ENCODE measurements at places on chromosomes 6 and 20. TPM values are rescaled to one million over a fixed set of nuclear protein-coding genes. Genes with fewer than 3 reads are reported as not detected.
A peak's percentile ranks its signal among the peaks of the same experiment; 100 is the strongest.

Gene SERINC1
- 177 TPM for total RNA-seq

Gene CTCFL
- total RNA-seq: not detected

Gene CD93
- total RNA-seq: 35.7 TPM

Gene SLC35A1
- total RNA-seq: 8.2 TPM

Gene RAB5IF
- total RNA-seq: 77.3 TPM

Gene ULBP2
- not detected for total RNA-seq

Gene ABHD16B
- total RNA-seq: not detected

DNA sequence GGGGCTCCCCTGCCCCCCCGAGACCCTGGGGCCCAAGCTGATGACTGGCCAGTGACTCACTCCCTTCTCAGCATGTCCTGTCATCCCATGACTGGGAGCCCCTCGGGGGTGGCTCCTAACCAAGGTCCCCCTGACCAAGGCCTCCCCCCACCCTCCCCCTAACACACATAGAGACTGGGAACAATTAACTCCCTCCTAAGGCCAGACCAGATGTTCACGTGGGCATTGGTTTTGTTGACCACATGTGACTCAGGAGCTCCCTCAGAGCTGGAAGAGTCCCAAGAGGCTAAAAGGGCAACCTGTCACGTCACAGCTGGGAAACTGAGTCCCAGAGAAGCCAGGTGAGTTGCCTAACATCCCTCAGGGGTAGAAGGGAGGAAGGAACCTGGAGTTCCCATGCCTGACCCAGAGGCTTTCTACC, 10.6 kb upstream of the CCN5 start:
- no peaks in the 10 kb centered on the region for H3K36me3 ChIP-seq
- peaks cover 36% of the 10 kb centered on the region for H3K4me1 ChIP-seq
- H3K27ac ChIP-seq: no peak overlapping the region
- H3K27me3 ChIP-seq: no peaks in the 10 kb centered on the region
- peak; percentile 54 for DNase-seq

GRCh38 chr6:79717989-79718388, 86.9 kb downstream of the SH3BGRL2 start:
- no peaks in the 10 kb centered on the region for H3K27me3 ChIP-seq
- H3K4me3 ChIP-seq: no peak overlapping the region
- no peaks in the 10 kb centered on the region for H3K36me3 ChIP-seq
- H3K27ac ChIP-seq: no peak overlapping the region

DNA sequence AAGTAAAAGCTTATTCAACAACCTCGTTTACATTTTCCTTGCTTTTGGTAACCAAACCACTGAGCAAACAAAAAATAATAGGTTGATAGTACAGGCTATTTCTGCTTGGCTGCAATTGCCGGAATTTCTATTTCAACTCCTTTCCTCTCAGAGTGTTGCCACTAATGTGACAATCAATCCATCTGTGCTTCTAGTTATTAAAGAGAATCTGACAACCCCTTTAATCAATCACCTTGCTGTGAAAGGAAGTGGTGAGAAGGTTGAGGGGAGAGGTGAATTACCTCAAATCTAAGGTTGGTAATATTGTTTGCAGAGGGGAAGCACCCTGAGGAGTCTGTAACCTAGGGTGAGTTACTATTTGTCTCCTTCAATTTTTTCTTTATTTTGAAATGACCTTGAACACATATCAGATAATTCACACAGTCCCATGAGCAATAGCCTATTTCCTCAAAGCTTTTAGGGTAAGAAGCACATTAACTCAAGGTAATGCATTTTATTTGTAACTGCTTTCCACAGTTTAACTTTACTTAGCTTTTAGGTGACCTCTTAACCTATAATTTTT, 603.4 kb downstream of the MMUT start:
- H3K36me3 ChIP-seq: no peaks in the 10 kb centered on the region
- no peak overlapping the region for H3K27ac ChIP-seq
- no peaks in the 10 kb centered on the region for H3K27me3 ChIP-seq
- no peak for DNase-seq

DNA sequence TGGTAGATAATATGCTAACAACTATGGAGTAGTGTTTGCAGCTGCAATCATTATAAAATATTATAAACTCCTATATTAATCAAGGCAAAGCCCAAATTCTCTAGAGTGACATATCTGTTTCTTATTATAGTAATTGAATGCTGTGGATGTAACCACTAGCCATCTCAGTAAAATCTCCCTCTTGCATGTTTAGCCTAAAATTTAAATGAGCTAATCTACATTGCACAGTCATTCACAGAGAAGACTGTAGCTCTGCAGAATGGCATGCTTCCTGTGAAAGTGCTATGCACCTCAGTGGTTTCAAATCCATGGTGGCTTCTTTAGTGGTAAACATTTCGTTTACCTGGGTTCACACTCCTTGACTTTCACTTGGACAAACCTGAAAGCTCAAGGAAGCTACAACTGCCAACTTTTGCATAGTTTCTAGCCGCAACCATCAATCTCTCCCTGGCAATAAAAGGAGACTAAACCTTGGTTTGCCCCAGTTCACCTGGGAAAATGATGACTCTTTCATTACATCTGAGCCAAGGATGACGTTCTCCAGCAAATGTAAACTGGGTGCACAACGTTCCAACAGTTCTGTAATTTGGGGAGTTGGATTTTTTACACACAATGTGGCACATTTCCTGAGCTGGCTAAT, 47.2 kb downstream of the FILIP1 start:
- no peak for DNase-seq
- no peaks in the 10 kb centered on the region for H3K27me3 ChIP-seq
- no peak overlapping the region for H3K4me3 ChIP-seq
- H3K36me3 ChIP-seq: no peaks in the 10 kb centered on the region

- no peaks in the 10 kb centered on the region for H3K36me3 ChIP-seq
- H3K4me3 ChIP-seq: no peak overlapping the region
- no peak for DNase-seq
- H3K4me1 ChIP-seq: no peaks in the 10 kb centered on the region
- H3K27me3 ChIP-seq: no peaks in the 10 kb centered on the region
- H3K27ac ChIP-seq: no peak overlapping the region
These were observed 569.2 kb downstream of the QKI start for GRCh38 chr6:163983679-163984078.

DNA sequence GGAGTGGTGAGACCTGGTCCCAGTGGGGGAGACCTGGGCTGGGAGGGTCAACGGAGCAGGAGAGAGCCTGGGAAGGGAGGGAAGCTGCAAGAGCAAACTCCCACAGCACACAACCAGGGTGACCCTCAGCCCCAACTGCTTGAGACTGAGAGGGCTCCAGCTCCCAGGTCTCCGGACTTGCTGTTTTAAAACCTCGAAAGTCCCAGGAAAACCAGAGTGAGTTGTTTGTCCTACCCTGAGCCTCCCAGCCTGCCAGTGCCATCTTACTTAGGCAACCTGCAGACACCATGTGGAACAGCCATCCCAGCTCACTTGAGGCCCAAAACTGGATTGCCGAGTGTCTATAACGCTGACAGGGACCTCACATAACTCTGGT, 4.8 kb upstream of the NTSR1 start:
- H3K4me1 ChIP-seq: no peaks in the 10 kb centered on the region
- H3K27me3 ChIP-seq: peaks cover 67% of the 10 kb centered on the region
- H3K27ac ChIP-seq: no peak overlapping the region
- no peak overlapping the region for H3K4me3 ChIP-seq
- no peaks in the 10 kb centered on the region for H3K36me3 ChIP-seq
- DNase-seq: no peak

DNA sequence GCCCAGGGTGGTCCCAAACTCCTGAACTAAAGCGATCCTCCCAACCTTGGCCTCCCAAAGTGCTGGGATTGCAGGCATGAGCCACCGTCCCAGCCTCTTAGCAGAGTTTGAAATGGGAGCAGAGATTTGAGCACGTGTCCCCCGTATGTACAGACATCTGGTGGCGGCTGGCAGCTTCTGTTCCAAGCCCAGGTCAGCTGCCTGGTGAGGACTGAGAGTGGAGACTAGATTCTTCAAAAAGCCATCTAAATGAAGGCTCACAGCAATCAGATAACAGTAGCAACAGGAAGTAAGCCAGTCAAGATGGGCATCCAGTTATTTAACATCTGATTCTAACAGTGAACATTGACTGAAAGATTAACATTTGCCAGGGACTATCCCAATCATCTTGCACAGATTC, 128.1 kb upstream of the AKAP12 start:
- no peak for DNase-seq
- no peaks in the 10 kb centered on the region for H3K27me3 ChIP-seq
- H3K36me3 ChIP-seq: no peaks in the 10 kb centered on the region
- H3K4me3 ChIP-seq: no peak overlapping the region
- H3K4me1 ChIP-seq: no peaks in the 10 kb centered on the region

- DNase-seq: no peak
- H3K27me3 ChIP-seq: no peaks in the 10 kb centered on the region
- no peaks in the 10 kb centered on the region for H3K4me1 ChIP-seq
- no peaks in the 10 kb centered on the region for H3K36me3 ChIP-seq
- H3K4me3 ChIP-seq: no peak overlapping the region
- H3K27ac ChIP-seq: no peak overlapping the region
These were observed 307.9 kb upstream of the SLC35B3 start for GRCh38 chr6:8743170-8743745.

GRCh38 chr20:59706400-59706693, 102.0 kb downstream of the PHACTR3 start:
- DNase-seq: no peak
- H3K4me1 ChIP-seq: no peaks in the 10 kb centered on the region
- no peak overlapping the region for H3K4me3 ChIP-seq
- no peaks in the 10 kb centered on the region for H3K36me3 ChIP-seq
- H3K27ac ChIP-seq: no peak overlapping the region

DNA sequence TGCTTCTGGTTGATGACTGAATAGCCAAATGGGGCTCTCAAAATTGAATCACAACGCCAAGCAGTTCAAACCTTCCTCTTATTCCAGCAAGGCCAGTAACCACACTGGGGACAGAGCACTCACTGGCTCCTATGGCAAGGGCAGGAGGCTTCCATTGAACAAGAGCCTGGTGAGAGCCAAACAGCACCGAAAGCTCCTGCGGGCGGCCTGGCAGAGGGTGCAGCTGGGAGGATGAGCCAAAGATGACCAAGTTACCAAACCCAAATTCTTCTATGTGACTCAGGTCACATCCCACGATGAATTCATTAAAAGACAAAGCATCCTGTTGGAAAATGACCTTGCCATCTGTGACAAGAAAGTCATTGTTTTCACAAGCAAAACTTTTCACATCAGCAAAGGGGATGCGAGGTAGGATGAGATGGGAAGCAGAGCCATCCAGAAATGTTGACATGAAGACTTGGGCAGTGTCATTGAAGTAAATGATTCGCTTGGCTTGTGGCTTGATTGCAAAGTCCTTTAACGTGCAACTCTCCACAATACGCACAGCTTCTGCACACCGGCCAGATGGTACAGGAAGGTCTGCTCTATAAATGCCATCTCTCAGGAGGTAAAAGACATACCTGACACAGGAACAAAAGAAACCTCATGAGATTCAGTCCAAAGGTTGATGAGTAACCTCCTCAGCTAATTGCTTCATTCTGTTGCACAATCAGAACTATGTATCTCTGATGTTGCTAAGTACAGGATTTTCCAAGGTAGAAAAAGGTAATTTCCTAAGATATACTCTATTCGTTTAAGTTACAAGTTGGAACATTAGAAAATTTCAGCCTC, 36.3 kb downstream of the ROS1 start:
- DNase-seq: no peak
- H3K27ac ChIP-seq: no peak overlapping the region
- H3K27me3 ChIP-seq: no peaks in the 10 kb centered on the region
- no peaks in the 10 kb centered on the region for H3K4me1 ChIP-seq

DNA sequence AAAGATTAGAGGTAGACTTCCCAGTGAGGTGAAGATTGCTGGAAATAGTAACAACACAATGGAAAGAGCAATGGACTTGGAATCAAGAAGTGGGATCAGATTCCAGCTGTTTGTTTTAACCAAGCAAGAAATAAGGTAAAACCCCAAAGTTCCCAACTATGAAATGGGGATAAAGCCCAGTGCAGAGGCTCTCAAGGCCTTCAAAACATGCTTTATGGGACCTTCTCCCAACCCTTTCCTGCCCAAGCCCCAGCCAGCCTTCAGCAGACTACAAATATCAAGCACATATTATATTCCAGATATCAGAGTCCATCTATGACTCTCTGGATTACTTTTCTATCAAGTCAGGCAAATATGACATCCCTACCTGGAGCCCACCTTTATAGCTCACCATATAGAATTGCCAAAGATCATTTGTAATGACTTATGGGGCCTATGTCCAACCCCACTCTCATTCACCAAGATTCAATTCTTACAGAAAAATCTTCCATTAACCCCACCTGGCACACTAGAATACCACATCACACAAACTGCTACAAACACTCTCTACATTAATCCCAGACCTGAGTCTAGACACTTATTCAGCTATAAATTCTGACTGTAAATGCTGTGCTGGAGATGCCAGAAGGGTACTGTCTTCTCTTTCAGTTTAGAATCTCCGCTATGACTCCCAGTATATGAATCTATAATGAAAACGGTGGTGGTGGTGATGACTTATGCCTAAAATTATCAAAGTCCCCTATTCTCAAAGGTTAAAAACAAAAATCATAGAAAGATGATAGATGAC, 6.1 kb downstream of the DDX39B start:
- no peaks in the 10 kb centered on the region for H3K27me3 ChIP-seq
- peaks cover 20% of the 10 kb centered on the region for H3K4me1 ChIP-seq
- no peak overlapping the region for H3K4me3 ChIP-seq
- no peak for DNase-seq
- H3K36me3 ChIP-seq: peaks cover 42% of the 10 kb centered on the region
- no peak overlapping the region for H3K27ac ChIP-seq

DNA sequence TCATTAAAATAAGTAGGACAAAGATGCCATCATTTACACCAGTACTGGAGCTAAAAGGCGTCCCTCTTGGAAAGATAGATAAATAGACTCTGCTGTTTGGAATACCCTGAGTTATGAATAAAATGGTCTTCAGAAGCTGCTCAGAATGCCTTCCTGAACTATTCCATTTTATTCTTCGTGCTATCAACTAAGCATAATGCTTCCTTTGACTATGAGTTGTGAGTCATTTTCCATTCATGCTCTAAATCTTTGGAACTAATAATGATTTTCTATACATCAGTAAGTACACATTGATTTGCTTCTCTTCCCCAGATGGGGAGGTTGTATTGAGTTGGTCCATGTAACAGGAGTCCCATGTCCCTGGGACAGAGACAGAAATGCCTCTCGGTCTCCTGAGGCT, 98.3 kb upstream of the PDE7B start:
- no peaks in the 10 kb centered on the region for H3K36me3 ChIP-seq
- H3K27me3 ChIP-seq: no peaks in the 10 kb centered on the region
- H3K4me3 ChIP-seq: no peak overlapping the region
- no peak for DNase-seq
- no peaks in the 10 kb centered on the region for H3K4me1 ChIP-seq
- H3K27ac ChIP-seq: no peak overlapping the region

DNA sequence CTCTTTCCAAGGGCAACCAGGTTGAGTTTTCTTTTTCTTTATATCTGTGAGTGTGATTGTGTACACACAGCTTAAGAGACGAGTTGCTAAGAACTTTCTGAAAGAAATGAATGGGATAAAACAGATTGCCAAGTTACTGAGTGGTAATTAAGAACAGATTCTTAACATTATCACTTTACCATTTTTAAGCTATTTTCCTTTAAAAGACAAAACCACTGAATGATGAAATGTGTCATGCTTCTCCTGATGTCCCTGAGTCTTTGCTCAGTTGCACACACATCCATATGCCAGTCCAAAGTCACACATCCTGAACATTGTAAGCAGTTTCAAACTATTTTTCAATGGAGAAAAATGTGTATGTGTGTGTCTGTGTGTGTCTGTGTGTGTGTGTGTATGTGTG, 5.5 kb upstream of the DAAM2 start:
- H3K27ac ChIP-seq: no peak overlapping the region
- H3K27me3 ChIP-seq: no peaks in the 10 kb centered on the region
- no peaks in the 10 kb centered on the region for H3K36me3 ChIP-seq
- DNase-seq: no peak
- peaks cover 8% of the 10 kb centered on the region for H3K4me1 ChIP-seq

- H3K4me1 ChIP-seq: no peaks in the 10 kb centered on the region
- no peak overlapping the region for H3K4me3 ChIP-seq
- no peaks in the 10 kb centered on the region for H3K36me3 ChIP-seq
- H3K27me3 ChIP-seq: peaks cover 24% of the 10 kb centered on the region
These were observed 129.1 kb upstream of the THBS2 start for GRCh38 chr6:169382735-169383134.

Data from psoas muscle (tissue), 8 donors.